ENCODE measurements at places on chromosomes 11 and 22. TPM values are rescaled to one million over a fixed set of nuclear protein-coding genes. Genes with fewer than 3 reads are reported as not detected.
A peak's percentile ranks its signal among the peaks of the same experiment; 100 is the strongest.

SLC22A12 gene
- total RNA-seq, result not detected

RTN4RL2 gene
- total RNA-seq, result 2.4 TPM

FGF3 gene
- not detected for total RNA-seq

RIMBP3C gene
- total RNA-seq, result 0.30 TPM

PTPRCAP gene
- 2.5 TPM for total RNA-seq

DNA sequence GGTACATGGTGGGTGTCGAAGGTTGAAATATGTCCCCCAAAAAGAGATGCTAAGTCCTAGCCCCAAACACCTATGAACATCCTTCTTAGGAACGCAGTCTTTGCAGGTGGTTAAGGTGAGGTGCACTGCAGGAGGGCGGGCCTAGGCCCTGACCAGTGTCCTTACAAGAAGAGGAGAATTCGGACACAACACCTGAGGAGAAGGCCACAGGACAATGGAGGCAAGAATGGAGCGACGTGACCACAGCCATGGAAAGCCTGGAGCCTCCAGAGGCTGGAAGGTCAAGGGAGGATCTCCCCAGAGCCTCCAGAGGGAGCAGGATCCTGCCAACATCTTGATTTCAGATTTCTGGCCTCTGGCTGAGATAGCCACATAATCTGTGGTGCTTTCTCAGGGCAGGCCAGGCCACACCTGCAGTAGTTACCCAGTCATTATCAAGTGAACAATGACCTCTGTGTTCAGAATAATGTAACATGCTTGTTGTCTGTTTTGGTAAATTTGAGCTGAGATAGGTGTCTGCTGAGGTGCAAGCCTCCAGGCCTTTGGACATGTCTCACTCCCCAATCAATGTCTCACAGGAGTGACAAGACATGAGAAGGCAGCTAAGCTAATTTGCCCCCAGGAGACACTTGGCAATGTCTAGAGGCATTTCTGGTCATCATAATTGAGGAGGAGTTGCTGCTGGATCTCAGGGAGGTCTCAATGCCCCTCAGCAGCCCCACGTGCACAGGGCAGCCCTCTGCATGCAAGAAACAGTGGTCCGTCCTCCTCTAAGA is 498.9 kb downstream of the BRD1 start:
- no peaks in the 10 kb centered on the region for H3K36me3 ChIP-seq
- H3K27me3 ChIP-seq, result no peaks in the 10 kb centered on the region
- no peaks in the 10 kb centered on the region for H3K4me1 ChIP-seq
- no peak overlapping the region for H3K4me3 ChIP-seq
- no peak overlapping the region for H3K27ac ChIP-seq

DNA sequence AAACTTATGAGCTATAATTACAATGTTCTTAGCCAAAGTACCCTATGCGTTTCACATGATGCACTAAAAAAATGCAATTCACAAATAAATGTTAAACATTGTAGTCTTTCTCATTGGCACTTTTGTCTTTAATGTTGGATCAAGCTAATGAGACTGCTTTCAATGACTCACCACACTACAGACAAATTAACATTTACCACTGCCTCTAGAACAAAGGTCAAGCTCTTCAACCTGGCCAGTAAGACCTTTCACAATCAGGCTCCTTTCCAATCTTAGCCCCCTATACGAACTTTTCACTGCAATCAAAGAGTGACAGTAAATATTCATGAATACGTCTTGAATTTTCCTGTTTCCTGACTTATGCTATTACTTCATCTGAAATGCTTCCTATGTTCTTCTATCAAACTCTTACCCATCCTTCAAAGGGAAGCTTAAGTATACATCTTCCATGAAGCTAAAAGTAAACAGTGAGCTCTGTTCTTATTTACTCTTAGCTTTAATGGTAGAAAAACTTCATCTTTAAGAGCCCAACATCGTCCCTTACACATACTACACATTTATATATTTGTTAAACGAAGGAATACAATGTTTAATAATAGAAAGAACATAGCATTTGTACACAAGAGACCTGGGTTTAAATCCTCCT is 326.6 kb upstream of the PITPNB start:
- H3K4me1 ChIP-seq, result peaks cover 53% of the 10 kb centered on the region
- H3K27ac ChIP-seq, result peak overlapping the region; percentile 26
- H3K36me3 ChIP-seq, result no peaks in the 10 kb centered on the region

- H3K4me3 ChIP-seq, result no peak overlapping the region
- no peak for DNase-seq
- no peak overlapping the region for H3K27ac ChIP-seq
- H3K27me3 ChIP-seq, result peaks cover 27% of the 10 kb centered on the region
Measured at GRCh38 chr22:26235792-26236487, 66.7 kb downstream of the SEZ6L start.

DNA sequence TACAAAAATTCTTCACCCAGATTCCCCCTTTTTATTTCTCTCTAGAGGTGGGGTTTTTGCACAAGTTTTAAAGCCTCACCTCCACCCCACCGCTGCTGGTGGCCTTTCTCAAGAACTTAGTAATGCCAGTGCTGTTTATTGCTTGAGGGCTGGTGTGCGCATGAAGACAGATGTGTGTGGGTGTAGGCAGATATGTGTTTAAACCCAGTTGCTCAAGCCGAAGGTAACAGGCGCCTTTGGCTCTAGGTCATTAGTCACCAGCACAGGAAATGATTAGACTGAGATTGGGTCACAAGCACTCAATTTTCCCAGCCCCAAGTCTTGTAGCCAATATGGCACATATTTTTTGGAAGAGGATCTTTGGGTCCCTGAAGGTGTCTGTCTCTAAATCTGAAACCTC is 2.7 kb upstream of the CLMP start:
- peak overlapping the region; percentile 47 for H3K27ac ChIP-seq
- peaks cover 36% of the 10 kb centered on the region for H3K27me3 ChIP-seq
- no peaks in the 10 kb centered on the region for H3K36me3 ChIP-seq
- DNase-seq, result no peak
- H3K4me1 ChIP-seq, result peaks cover 33% of the 10 kb centered on the region

GRCh38 chr11:61833471-61833870 is 5.4 kb downstream of the FADS2 start:
- H3K27me3 ChIP-seq, result no peaks in the 10 kb centered on the region
- no peak overlapping the region for H3K4me3 ChIP-seq
- no peaks in the 10 kb centered on the region for H3K36me3 ChIP-seq
- H3K27ac ChIP-seq, result no peak overlapping the region
- no peak for DNase-seq

DNA sequence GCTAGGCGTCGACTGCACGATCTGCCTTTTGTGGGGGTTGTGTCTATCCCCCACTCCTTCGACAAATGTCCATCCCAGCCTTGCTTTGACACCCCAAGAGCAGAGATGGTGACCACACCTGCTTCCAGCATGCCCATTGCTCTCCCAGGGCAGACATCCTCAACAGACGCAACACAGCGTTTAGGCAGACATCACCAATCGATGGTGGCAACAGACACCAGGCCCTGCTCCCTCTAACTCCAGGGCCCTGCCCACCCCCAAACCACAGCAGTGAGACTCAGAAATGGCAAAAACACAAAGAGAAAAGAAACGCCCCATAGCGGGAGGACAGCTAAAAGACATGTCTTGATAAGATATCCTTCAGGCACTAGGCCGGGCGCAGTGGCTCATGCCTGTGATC is 150.9 kb downstream of the CRYBB2 start:
- H3K27me3 ChIP-seq, result no peaks in the 10 kb centered on the region
- no peaks in the 10 kb centered on the region for H3K36me3 ChIP-seq
- no peaks in the 10 kb centered on the region for H3K4me1 ChIP-seq
- no peak overlapping the region for H3K4me3 ChIP-seq

DNA sequence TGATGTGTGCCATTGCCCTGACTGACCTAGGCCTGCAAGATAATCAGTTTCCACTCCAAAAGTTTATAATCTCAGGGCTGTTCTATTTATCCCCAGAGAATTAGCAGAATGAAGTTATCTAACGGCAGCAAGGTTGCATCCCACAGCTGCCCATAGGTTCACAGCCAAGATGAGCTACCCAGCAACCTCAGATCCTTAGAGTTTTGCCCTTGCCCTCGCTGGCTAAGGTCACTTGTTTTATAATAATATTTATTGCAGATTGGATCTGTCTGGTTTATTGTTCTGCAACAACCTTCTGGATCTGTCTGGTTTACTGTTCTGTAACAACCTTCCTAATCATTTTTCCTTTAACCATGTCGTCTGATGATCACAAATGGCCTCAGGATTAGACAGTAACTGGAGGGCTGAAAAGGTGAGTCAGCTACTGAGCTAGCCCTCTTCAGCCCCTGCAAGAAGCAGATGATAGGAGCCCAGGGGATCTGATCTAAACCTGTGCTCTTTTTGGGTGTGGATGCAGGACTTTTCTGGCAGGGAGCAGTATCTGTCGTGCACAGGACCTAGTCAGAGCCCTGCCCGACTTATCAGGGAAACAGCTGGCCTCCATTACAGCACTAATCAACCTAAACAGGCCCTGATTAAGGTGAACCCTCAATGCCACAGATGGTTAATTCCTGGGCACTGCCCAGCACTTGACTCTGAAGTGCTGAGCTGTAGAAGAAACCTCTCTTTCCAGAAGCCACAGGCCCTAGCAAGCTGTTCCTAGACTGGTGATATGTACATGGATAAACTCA is 642.9 kb upstream of the KIRREL3 start:
- H3K4me1 ChIP-seq, result peaks cover 4% of the 10 kb centered on the region
- DNase-seq, result no peak
- no peaks in the 10 kb centered on the region for H3K36me3 ChIP-seq
- H3K4me3 ChIP-seq, result no peak overlapping the region
- no peaks in the 10 kb centered on the region for H3K27me3 ChIP-seq
- H3K27ac ChIP-seq, result no peak overlapping the region

DNA sequence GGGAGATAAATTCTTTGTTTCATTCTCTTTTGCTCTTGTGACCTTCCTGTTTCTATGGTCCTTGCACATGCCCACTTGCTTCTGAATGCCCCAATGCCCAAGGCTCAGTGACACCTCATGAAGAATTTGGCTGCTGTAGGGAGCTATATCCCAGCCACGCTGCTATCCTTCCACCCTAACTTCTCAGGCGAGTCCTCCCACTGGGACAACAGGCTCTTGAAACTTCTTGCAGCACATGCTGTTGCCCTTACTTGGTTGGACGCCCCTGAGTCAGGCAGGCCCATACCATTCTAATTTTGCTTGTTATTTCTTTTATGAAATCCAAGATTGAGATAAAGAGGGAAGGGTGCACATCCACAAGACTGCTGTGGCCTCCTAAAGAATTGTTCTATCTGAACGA is 57.6 kb upstream of the BLID start:
- DNase-seq, result no peak
- no peaks in the 10 kb centered on the region for H3K4me1 ChIP-seq
- H3K27ac ChIP-seq, result no peak overlapping the region
- H3K27me3 ChIP-seq, result no peaks in the 10 kb centered on the region

DNA sequence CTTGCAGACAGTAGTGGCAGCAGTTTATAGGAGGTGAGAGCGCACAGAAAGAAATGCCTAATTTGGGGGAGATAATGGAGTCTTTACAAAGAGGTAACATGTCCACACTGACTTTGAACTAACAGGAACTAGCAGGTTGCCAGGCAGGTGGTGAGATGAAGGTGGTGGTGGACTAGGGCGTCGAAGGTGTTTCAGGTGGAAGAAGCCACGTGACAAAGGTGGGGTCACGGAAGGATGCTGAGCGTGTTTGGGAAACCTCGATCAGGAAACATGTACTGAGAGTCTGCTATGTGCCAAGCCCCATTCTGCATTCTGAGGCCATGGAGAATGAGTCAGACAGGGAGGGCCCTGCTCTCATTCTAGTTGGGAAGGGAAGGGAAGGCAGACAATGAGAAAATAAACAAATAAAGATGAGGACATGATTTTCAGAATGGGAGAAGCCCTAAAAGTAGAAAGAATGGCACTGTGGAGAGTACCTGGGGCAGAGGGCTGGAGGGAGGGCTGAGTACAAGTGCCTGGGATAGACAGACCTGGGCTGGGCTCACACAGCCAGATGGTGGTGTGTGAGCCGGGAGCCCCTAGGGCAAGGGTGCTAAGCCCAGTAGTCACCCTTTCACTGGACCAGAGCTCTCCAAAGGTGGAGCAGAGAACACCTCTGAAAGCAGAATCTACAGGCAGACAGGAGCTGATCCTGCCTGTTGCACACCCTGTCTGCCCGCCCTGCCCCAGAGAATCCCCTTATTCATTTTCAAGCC is 16.2 kb upstream of the NNMT start:
- DNase-seq, result no peak
- no peaks in the 10 kb centered on the region for H3K27me3 ChIP-seq
- H3K4me3 ChIP-seq, result no peak overlapping the region
- peaks cover 6% of the 10 kb centered on the region for H3K4me1 ChIP-seq

- no peak overlapping the region for H3K4me3 ChIP-seq
- no peak overlapping the region for H3K27ac ChIP-seq
Measured at GRCh38 chr11:94560834-94561233, 6.3 kb upstream of the PIWIL4 start.

- DNase-seq, result peak; percentile 92
- H3K4me3 ChIP-seq, result peak within 1 kb of the TSS; percentile 27
- no peaks in the 10 kb centered on the region for H3K4me1 ChIP-seq
Measured at GRCh38 chr22:50342651-50343540, at the start of gene PPP6R2. PPP6R2 (plus strand) TSS chr22:50343327; CDS start chr22:50393909, 50,582 bp downstream.

DNA sequence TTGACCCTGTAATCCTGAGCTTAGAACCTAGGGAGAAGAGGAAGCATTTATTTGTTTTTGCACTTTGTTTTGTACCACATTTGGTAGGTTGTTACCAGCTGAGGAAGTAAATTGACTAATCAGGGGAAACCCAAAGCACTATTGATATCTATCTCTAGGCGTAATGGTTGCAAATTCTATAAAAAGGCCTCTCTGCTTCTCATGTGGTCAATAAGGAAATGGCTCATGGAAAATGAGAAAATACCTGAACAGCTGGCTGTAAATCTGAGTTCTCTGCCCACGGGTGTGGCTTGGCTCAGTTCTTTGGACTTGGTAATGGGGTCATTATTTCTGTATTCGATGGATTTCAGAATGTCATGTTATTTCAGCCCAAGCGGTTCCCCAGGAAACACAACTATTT is 42.4 kb downstream of the BARX2 start:
- no peak for DNase-seq

- no peak overlapping the region for H3K27ac ChIP-seq
- H3K4me1 ChIP-seq, result no peaks in the 10 kb centered on the region
- H3K36me3 ChIP-seq, result no peaks in the 10 kb centered on the region
- DNase-seq, result peak; percentile 8
- no peak overlapping the region for H3K4me3 ChIP-seq
Measured at GRCh38 chr22:25970374-25970911, 198.8 kb upstream of the SEZ6L start.

- H3K4me1 ChIP-seq, result peaks cover 20% of the 10 kb centered on the region
- H3K27ac ChIP-seq, result no peak overlapping the region
- no peaks in the 10 kb centered on the region for H3K36me3 ChIP-seq
- DNase-seq, result no peak
- H3K27me3 ChIP-seq, result no peaks in the 10 kb centered on the region
Measured at GRCh38 chr11:19934828-19935259, 222.2 kb downstream of the NAV2 start.

All from hepatocyte (in vitro differentiated cells).